ENCODE measurements at places on chromosomes 12 and 14.

- no peak for DNase-seq
Measured at GRCh38 chr14:56905282-56905681, 95.0 kb upstream of the OTX2 start.

DNA sequence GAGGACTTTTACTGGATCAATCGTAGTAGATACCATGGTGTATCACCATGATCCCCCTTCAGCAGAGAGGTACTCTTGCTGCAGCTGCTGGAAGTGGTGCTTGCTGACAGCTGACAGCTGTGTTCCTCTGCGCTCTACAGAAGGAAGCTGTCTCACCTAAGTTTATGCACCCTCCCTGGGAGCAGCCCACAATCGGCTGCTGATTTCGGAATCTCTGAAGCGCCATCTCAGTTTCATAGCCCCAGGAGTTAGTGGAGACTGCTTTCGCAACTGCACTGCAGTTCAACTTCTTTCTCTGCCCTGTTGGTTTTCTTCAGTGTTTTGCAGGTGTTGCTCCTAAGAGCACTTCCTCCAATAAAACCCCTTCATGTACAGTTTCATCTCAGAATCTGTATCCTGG is 237.9 kb downstream of the PAWR start:
- DNase-seq = no peak

- DNase-seq = no peak
Measured at GRCh38 chr12:95516757-95517156, 34.5 kb downstream of the USP44 start.

DNA sequence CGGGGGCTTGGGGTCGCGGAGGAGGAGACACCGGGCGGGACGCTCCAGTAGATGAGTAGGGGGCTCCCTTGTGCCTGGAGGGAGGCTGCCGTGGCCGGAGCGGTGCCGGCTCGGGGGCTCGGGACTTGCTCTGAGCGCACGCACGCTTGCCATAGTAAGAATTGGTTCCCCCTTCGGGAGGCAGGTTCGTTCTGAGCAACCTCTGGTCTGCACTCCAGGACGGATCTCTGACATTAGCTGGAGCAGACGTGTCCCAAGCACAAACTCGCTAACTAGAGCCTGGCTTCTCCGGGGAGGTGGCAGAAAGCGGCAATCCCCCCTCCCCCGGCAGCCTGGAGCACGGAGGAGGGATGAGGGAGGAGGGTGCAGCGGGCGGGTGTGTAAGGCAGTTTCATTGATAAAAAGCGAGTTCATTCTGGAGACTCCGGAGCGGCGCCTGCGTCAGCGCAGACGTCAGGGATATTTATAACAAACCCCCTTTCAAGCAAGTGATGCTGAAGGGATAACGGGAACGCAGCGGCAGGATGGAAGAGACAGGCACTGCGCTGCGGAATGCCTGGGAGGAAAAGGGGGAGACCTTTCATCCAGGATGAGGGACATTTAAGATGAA is 630 bp downstream of the FOS start:
- DNase-seq = peak; percentile 61

GRCh38 chr12:7859552-7859951 is 13.2 kb downstream of the SLC2A14 start:
- DNase-seq = no peak

GRCh38 chr14:73754911-73755360 is 40.8 kb upstream of the PNMA1 start:
- DNase-seq = no peak

DNA sequence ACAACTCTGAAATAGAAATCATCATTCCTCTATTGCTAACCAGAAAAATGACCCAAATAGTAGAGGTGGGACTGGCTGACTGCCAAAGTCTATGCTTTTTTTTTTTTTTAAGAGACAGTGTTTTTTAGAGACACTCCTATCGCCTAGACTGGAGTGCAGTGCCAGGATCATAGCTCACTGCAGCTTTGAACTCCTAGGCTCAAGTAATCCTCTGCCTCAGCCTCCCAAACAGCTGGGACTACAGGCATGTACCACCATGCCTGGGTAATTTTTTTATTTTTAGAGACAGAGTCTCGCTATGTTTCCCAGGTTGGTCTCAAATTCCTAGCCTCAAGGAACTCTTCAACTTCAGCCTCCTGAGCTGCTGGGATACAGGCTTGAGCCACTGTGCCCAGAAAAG is 19.2 kb downstream of the NR2C1 start:
- DNase-seq = no peak

GRCh38 chr14:88369496-88369895 is 16.0 kb upstream of the SPATA7 start:
- no peak for DNase-seq

DNA sequence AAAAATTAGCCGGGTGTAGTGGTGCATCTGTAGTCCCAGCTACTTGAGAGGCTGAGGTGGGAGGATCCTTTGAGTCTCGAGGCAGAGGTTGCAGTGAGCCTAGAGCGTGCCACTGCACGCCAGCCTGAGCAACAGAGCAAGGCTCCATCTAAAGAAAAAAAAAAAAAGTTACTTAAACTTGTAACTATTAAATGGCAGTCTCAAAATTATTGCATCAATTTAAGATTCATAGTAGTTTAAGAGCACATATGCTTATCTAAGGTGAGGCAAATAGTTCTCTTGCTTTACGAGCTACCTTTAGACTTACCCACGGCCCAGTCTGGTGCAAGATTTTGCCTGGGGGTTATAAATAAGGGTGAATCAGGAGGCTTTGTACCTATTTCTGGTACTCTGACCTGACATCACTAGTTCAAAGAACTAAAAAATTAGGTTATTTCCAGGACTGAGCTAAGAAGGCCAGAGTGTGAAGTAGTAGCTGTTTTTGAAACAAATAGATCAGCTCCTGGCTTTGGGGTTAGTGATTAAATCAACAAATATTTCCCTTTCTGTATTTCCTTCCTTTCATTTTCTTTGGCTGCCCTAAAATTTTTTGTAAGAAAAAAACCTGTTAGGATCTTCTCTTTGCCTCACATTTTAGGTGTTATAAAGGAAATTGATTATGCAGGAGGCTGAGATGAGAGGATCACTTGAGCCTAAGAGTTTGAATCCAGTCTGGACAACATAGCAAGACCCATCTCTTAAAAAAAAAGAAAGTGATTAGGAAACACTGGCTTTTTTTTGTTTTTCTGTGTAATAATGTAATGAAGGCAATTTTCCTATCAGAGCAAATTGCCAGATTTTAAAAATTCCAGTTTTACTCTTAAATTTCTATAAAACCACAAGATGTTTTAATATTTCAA is 3.6 kb downstream of the MGAT2 start:
- peak; percentile 80 for DNase-seq

DNA sequence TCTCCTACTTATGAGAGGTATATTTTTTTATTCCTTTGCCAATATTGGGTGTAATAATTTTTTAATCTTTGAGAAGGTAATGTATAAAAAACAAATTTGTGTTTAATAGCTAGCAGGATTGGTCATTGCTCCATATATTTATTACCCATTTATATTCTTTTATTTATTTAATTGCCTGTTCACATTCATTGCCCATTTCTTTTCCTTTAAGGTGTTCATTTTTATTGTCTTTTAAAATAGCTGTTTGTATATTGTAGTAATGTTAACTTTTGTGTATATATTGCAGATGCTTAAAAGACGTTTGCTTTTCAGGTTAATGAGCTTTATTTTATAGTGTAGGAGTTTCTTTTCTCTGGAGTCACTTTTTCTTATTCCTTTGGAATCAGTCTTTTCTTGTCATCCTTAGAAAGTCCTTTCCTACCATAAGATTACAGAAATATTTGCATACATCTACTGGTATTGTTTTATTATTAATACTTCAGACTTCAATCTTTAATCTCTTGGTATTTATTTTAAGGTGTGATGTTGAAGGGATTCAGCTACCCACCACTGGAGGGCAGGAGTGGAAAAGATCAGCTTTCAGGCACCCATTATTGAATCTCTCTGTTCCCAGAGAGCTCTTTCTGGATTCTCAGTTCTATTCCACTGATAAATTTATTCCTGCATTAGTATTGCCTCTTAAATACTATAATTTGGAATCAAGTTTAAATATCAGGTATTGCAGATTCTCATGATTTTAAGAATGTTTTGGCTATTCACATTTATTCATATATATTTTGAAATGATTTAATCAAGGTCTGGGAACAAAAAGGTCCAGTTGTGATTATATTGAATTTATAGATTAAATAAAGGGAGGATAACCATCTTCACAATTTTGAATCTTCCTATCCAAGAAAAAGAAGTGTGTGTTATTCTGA is 17.3 kb downstream of the PPM1A start:
- DNase-seq = peak; percentile 37

DNA sequence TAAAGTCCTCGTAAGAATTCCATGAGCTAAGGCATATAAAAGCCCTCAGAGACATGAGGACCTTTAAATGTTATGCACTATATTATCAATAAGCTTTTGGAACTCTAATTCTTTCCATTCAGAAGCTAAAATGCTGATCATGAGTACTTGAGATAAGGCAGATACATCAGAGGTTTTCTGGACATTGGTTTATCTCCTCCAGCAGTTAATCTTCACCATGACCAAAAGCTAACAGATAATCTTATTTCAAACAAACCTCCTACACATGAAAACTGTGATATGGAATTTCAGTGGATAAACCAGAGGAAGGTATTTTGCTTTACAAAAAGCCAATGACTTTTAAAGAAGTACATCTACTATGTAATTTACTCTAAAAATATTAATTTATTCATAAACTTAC is 97.9 kb upstream of the BBS10 start:
- DNase-seq = no peak

GRCh38 chr14:67857778-67858350 is 38.3 kb downstream of the RAD51B start:
- DNase-seq = no peak

- no peak for DNase-seq
Measured at GRCh38 chr12:107302649-107303341, 209.4 kb upstream of the CRY1 start.

- DNase-seq = no peak
Measured at GRCh38 chr12:28876196-28876798, 272.8 kb upstream of the FAR2 start.

DNA sequence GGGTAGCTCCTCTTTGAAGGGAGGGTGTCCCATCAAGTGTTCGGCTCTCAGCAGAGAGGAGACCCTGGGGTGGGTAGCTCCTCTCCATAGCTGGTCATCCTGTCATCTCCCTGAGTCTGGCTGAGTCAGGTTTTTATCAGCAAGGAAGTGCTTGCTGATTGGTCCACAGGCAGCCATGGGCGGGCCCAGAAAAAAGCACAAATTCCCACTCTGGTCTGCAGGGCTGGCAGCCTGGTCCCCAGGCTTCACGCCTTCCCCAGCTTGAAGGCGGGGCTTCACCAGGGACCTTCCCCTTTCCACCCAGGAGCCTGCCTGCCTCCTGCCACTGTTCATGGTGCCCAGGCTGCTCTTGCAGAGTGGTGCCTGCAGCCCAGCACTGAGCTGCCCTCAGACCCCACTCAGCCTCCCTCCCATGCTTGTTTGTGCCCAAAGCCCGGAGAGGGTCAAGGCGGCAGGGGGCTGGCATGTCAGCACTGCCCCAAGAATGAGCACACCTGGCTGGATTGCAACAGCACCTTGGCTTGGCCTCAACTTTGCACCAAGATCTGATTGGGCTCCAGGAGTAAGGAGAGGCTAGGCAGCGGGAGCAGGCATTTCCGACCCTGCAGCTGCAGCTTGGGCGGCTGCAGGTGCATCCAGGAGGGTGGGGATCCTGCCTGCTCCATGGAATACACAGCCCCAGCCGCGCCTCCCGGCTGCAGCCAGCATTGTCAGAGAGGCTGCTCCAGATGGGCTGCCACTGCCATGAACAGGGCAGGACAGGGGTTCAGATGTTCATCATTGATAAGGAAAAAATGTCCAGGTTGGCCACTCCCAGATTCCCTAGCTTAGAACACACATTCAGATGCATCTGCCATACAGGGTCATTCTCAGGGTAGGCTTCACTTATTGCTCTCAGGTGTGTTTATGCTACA is 22.0 kb upstream of the WDR89 start:
- no peak for DNase-seq

GRCh38 chr14:79989990-79990389 is 221.3 kb downstream of the DIO2 start:
- no peak for DNase-seq

- DNase-seq = no peak
Measured at GRCh38 chr14:100581228-100582145, 5.7 kb downstream of the BEGAIN start.

DNA sequence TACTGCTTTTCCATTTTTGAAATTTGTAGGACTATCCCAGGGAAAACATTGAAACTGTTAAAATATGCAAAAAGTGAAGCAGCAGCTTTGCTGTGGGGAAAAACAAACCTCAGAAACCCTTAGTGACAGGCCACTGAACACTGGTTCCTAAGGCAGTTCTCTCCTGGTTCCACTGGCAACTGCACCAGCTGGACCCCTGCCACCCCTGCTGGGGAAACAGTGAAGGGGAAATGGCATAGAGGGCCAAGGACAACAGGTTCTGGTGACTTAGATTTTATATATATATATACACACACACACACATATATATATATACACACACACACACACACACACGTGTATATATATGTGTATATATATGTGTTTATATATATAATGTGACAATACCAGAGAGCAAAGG is 16.2 kb upstream of the KRT7 start:
- DNase-seq = no peak

- no peak for DNase-seq
Measured at GRCh38 chr14:101072945-101073597, 169.5 kb upstream of the RTL1 start.

- no peak for DNase-seq
Measured at GRCh38 chr14:53048631-53049030, 97.8 kb upstream of the FERMT2 start.

DNA sequence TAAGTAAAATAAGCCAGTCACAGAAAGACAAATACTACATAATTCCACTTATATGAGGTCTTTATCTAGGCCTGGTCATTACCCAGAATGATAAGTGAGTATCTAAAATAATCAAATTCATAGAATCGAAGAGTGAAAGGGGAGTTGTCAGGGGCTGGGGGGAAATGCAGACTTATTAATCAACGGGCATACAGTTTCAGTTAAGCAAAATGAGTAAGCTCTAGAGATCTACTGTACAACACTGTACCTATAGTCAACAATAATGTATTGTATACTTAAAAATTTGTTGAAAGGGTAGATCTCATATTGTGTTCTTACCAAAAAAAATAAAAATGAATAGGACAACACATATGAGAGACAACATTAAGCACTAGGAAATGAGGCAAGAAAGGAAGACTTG is 13.3 kb downstream of the BTBD7 start:
- no peak for DNase-seq

GRCh38 chr12:21656905-21657325 is 727 bp downstream of the LDHB start:
- DNase-seq = peak; percentile 36

GRCh38 chr12:120902846-120903411 is 1.2 kb downstream of the SPPL3 start:
- no peak for DNase-seq

GRCh38 chr12:54058128-54058768 is 4.6 kb downstream of the HOXC4 start:
- no peak for DNase-seq

DNA sequence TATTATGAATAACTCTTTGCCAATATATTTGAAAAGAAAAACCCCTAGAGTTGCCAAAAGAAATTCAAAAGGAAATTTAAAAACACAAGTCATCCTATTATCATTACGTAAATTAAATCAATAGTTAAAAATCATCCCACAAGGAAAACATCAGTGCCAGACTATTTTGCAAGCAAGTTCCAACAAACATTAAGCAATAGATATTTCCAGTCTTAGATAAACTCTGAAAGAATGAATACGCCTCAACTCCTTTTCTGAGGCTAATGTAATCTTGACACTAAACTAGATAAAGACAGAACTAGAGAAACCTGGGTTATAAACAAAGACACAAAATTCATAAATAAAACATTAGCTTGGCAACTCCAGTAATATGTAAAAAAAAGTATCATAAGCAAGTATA is 245.9 kb downstream of the FOXN3 start:
- DNase-seq = no peak

- no peak for DNase-seq
Measured at GRCh38 chr12:22480016-22480415, 64.3 kb downstream of the C2CD5 start.

All from CD4-positive, alpha-beta T cell treated with Interleukin-4 for 4 hours (primary cell).